Inflammatory macrophage (primary cell): ENCODE measurements at places on chromosomes 12 and 14.

DNA sequence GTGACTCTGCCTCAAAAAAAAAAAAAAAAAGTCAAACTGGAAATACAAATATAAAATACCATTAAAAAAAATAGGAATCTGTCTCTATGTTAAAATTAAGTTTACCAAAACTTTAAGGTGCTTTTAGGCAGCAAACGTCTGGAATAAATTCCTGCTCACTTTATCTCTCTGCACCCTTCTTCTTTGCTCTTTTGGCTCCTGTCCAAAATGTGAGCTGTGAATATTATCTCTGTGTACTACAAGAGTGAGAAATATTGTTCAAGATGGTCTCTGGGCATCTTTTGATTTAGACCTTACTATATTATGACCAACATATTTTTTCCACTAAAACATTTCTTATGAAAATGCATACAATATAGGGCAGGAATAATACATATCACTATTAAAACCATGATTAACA lies 63.7 kb downstream of the PUS7L start:
- no peak for DNase-seq

DNA sequence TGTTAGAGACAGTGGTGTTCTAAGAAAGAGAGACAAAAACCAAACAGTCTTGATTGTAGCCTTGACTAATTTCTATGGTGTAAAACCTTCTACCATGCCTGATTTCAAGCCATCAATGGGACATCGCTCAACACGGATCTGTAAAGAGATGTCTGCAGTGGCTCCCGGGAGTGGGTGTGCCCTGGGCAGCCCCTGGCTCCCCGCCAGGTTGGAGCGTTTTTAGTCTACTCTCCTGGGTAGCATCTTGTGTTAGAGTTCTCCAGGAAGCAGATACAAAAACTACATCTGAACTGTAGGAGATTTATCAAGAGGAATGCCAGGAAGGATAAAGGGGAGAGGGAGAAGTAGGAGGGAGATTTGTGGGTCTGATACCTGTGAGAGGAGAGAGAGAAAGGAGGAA lies 1212.9 kb downstream of the BCL11B start:
- no peak for DNase-seq

- DNase-seq: no peak
Observed at GRCh38 chr14:105841022-105842009, 314.9 kb downstream of the TMEM121 start.

DNA sequence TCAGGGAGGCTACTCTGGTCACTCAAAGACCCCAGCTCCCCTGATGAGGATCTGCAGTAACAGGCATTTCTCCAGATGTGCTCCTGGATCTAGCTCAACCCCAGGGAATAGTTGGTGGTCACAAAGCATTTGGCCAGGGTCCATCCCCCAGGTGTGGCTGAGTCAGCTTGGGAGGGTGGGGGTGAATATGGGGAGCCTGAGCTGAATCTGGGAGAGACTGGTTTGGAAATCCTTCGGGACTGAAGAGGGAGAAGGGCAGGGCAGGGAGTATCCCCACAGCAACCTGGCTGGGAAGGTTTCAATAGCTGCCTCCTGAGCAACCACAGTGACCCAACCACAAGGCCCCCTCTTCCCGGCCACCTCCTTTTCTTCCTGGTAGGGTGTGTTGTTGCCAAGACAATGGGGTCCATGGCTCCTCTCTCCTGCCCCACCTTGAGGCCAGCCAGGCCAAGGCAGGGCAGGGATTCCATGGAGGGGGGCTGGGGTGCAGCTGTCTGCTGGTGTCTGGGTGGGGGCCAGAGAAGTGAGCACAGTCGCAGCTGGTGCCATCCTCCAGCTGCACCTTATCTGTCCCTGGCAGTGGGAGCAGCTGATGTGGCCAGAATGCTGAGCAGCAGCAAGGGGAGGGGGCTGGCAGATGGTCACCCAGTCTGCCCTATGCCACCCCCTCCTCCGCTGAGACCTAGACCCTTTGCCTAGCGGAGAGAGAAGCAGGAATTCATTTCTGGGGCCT lies 5.5 kb downstream of the ASIC1 start:
- no peak for DNase-seq

GRCh38 chr12:68163560-68164081 lies 4.1 kb upstream of the IFNG start:
- DNase-seq: no peak

DNA sequence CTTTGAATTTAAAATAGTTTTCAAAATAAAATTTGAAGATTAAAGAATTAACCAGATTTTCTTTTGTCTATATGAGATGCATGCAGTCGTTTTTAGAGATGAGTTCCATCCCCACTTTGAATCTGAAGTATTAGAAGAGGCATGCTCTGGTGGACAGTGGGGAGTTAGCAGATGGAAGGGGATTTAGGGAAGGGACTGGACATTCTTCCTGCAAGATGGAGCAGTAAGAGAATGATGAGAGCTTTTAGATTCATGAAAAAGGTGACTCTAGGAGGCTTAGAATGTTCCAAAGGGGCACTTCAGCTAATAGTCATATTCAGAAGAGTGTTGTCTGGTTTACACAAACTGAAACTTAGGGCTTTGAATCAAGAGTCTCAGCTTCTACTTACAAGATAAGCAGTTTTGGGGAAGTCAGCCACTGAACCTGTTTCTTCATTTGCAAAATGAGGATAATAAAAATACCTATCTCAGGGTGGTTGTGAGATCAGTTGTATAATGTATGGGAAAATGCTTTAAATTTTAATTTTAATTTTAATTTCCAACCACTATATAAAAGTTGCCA lies 3.7 kb downstream of the ZBTB1 start:
- DNase-seq: no peak

- DNase-seq: no peak
Observed at GRCh38 chr12:53857666-53858065, 81.0 kb upstream of the HOXC13 start.

DNA sequence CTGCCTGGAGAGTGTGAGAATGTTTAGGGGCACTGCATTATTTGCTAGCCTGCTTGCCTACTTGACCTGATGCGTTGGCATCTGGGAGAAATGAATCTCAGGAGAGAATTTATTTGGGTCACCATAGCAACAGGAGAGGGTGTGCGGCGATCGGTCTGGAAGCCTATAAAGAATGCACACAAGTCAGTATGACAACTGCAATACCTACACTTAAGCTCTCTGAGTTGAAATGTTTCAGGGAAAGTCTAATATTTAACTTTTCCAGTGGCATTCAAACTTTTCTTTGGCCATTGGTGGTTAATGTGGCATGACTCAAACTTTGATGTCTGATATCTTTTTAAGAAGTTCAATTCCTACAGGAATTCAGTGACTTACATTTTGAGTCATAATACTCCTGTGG lies 205.1 kb downstream of the NEDD1 start:
- no peak for DNase-seq
